Esophagus mucosa (tissue), 1 donor: ENCODE measurements at places on chromosomes 16 and 17.

DNA sequence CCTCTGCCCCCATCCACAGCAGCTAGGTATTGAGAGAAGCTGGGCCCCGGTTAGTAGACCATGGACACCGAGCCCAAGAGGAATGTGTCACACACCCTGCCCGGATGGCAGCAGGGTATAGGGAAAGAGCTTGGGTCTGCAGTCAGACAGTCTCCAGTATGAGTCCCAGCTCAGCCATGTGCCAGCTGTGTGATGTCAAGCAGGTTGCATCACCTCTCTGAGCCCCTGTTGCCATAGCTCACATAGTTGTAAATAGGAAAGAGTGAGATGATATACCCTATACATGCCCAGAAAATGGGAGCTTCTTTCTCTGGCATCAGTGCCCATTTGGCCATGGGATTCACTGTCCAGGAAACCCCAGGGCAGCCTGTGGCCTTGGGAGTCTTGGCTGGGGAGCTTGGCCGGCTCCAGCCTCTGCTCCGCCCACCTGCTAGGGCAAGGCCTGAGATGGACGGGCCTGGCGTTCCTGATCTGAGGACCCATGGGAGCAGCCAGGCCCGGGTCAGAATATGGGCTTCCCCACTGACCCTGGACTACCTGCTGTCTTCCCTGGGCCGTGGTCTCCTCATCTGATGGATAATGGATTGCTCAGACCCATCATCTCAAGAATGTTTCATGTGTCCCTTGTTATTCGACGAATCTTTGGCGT lies 13.2 kb downstream of the CD300LG start:
- peak; percentile 35 for ATAC-seq

DNA sequence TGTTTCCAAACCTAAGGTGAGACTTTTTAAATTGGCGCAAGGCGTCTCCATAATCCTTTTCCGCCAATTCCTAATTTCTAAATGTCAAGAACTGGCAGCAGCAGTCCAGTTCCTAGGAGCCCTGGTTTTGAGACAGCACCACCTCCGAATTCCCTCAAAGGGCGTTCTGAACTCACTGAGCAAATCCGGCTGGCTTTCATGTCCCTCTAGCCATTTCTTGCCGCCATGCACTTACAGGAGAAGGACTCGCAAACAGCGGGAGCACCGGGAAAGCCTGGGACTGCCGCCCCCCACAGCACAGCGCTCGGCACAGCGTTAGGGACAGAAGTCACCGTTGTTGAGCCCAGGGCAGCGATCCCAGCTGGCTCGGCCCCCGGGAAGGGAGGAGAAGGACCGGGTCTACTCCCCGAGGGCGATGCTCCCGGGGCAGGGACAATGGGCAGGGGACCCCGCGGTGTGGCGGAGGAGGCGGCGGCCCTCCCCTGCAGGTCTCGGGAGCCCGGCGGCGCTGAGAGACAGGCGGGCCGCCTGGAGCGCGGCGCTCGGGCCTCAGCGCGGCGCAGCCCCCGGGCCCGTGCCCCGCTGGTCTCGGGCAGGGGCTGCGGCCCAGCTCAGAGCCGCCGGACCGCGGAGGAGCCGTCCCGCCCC lies 545 bp downstream of the ARHGAP17 start:
- peak; percentile 30 for ATAC-seq

GRCh38 chr16:55152875-55153390 lies 171.1 kb upstream of the IRX6 start:
- ATAC-seq: no peak

GRCh38 chr16:12182212-12182611 lies 205.7 kb downstream of the SNX29 start:
- ATAC-seq: no peak

GRCh38 chr16:16109453-16110110 lies 113.7 kb downstream of the ABCC6 start:
- ATAC-seq: no peak

DNA sequence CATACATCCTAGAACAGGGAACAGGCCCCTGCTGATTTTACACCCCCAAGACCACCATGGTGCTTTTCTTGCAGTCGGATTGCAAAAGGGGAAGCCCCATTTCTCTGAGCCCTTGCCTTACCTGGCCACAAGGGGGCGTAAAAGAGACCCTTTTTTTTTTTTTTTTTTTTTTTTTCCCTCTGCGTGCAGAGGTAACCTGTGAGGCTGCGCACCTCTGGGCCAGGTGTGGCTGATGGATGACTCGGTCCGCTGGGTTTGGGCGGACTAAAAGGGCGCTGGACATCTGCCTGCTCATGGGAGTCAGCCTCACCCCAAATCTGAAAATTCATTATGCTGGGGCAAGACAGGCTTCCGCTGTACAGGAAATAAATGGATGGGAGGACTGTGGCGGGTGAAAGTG lies 281.0 kb downstream of the CBLN1 start:
- ATAC-seq: no peak

GRCh38 chr16:2769100-2769529 lies 8.0 kb downstream of the ELOB start:
- peak; percentile 1 for ATAC-seq
